Karpas-422 (cell line): ENCODE measurements at places on chromosomes 5 and 9.

DNA sequence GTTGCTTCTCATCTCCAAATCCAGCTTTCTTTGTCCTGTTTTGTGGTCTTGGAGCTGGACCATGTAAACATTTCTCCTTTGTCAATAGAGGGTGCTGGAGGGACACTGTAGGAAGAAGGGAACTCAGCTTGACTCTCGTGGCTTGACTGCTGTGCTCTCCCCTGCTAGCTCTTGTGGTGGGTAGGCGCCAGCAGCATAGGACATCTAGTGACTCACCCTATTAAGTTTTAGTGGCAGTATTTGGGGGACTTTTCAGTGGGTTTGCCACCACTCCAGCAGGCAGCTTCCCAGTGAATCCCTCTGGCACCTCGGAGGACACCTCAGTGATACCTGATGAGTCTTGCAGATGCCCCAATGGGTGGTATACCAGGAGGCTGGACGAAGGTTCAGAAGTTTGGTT is 97.8 kb downstream of the TSSK1B start:
- DNase-seq = peak; percentile 62

DNA sequence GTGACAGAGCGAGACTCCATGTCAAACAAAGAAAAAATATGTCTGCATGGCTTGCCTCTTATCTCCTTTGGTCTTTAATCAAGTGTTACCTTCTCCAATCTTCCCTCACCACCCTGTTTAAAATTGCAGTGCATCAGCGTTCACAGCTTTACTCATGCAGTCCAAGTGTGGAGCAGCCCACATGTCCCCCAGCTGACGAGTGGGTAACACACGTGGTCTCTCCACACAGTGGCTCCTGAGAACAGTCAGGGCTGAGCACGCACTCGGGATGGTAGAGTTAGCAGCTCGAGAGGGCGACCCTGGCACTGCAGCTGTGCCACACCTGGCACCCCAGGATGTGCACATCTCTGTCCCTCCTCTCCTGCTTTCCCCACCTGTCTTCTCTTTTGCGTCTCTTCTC is 25.9 kb upstream of the CFAP157 start:
- no peak for DNase-seq

- no peak for DNase-seq
Observed at GRCh38 chr5:98321361-98321760, 452.1 kb upstream of the RGMB start.

DNA sequence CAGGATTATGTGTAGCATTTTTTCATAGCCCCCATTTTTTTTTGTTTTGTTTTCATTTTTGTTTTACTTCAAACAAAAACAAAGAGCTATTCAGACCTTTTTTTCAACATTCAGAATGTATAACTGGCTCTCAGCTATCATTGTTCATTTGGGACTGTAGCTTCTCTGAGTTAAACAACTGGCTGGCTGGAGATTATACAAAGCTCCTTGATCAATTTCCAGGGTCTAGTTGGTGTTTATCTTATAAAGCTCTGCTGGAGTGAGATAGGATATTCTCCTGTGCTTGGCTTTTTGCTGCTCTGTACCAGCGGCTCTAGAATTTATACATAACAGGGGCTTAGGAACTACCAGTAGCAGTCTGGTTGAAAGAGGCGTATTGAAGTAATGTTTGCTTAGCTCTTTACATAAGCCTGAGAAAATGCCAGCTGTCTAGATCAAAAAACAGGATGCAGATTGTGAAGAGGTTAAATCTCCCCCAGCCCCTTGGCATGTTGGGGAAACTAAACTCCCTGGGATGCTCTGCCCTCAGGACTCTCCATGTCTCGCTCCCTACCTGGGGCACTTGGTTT is 15.2 kb downstream of the GARNL3 start:
- DNase-seq = no peak

GRCh38 chr9:34370970-34371880 is 5.5 kb downstream of the MYORG start:
- no peak for DNase-seq

GRCh38 chr9:1331546-1332038 is 281.4 kb downstream of the DMRT2 start:
- no peak for DNase-seq

DNA sequence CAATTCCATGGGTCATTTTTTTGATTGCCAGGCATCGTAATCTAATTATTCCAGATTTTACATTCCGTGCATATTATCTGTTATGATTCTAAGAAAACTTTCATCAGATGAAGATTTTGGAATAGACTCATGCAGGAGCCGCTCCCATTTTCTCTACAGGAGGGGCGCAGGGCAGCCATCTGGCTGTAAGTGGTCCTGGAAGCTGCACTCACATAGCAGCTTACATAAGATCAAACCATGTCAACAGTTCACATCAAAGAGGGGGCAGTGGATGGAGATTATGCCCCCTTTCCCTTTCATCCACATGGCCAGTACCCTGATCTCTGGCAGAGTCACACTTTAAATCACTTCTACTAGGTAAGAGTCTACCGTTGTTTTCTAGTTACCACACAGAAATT is 73.3 kb upstream of the PCA3 start:
- no peak for DNase-seq

GRCh38 chr5:180618829-180619562 is 27.7 kb upstream of the SCGB3A1 start:
- no peak for DNase-seq

DNA sequence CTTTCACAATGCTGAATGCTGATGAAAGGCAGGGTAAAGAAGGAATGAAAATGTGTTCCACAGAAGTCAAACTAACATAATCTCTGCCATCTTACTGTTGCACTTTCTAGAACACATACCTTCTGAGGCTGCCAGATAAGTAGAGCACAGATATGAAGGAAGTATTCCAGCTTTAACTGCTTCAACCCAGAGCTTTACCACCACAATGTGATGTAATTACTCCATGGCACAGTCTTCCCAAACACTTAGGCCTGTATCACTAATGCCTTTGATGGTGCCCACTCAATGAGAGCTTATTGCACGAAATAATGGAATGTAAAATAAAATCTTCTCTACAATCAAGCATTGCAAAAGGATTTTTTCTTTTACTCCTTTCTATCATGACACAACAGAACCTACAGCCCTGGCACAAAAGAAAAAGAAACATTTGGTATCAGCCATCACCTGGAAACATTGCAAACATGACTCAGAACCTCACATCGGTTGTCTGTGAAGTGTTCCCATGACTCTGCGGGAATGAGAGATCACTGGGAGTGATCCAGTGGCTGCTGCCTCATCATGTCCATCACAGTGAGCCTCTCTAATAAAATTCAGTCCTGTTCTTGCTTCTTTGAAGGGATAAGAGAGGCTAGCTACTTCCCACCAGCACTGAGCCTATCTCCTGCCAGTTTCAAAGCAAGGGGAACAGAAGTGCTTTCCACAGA is 385.8 kb downstream of the EFNA5 start:
- DNase-seq = no peak

DNA sequence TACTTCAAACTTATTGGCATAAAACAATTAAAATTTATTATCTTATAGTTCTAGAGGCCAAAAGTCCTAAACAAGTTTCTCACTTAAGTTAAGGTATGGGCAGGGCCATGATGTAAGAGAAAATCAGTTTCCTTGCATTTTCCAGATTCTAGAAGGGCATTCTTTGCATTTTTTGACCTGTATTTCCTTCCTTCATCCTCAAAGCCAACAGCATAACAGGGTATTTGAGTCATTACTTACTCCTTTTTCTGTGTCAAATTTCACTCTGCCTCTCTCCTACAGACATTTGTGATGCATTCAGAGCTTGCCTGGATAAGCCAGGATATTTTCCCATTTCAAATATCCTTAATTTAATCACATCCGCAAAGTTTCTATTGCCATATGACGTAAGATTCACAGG is 1499.0 kb downstream of the EFNA5 start:
- no peak for DNase-seq

GRCh38 chr5:103582364-103582763 is 19.8 kb upstream of the NUDT12 start:
- peak; percentile 66 for DNase-seq

DNA sequence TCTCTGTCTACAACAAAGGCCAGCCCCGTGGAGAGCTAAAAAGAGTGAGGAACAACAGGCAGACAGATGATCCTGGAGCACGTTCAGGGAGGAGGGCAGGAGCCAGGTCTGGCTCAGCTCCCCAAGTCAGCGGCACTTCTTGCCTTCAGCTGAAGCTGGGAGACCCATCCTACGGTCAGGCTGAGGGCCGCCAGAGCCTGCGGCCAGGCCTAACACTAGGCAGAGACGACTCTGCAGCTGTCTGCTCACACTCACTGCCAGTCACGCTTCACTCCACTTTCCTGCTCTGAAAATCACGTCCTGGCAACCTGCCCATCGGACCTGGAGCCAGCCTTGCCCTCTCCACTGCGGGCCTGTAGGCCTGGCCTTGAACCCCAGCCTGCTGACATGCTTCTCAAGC is 160.9 kb upstream of the LHFPL2 start:
- no peak for DNase-seq

DNA sequence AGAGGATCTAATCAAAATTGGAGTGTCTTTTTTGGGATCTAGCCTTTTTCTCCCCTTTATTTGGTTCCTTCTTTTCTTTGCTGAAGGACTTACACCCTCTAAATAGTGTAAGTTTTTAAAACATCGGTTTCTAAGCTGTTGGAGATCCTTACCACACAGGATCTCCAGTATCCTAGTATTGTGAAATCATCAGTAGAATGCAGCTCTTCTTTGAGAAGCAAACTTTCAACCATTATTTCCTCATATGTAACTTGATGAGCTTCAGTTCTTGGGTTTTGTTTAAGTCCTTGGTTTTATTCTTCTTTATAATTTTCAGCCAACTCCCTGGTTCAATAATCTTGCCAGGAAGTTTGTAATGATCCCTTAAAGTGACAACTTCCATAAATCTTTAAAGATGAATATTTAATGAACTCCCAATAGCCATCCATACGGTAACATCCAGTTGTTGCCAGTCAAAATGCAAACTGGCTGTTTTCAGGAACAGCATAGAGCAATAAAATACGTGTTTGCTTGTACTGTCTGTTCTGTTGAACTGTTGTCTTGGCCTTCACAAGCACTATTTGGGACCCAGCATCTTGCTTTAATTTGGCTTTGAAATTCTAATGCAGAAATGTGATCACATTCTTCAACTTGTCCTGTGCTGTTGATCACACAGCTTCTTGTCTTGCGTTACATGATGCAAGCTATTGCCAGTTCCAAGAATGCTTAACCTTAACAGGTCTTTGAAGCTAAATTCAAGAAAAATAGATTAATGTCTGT is 34.8 kb upstream of the TTC23L start:
- DNase-seq = no peak

DNA sequence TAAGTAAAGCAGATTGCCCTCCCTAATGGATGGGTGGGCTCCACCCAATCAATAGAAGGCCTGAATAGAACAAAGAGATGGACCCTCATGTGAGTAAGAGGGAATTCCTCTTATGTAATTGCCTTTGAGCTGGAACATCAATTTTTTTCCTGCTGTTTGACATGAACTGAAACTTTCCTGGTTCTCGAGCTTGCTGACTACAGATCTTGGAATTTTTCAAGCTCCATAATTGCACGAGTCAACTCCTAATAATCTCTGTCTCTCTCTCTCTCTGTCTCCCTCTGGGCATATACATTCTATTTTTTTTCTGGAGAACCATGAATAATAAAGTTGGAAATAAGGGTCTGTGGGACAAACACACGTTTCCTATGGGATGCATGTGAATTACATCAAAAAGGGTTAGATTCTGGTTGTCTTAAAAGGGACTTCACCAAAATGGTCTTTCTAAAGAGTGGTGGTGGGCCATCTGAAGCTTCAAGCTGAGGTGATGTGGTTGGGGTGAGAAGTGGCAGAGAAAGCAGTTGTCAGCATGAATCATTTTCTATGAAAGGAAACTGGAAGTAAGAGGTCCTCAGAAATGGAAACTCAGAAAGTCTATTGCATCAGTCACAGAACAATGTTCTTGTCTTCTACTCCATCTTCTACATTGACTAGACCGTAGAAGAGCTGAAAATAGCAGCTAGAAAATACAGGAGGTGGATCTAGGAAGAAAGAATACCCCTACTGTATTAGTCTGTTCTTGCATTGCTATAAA is 47.0 kb upstream of the HOMER1 start:
- no peak for DNase-seq

- DNase-seq = no peak
Observed at GRCh38 chr9:127973169-127974000, 7.4 kb downstream of the EEIG1 start.

GRCh38 chr5:180169248-180170105 is 39.5 kb downstream of the RASGEF1C start:
- DNase-seq = no peak

DNA sequence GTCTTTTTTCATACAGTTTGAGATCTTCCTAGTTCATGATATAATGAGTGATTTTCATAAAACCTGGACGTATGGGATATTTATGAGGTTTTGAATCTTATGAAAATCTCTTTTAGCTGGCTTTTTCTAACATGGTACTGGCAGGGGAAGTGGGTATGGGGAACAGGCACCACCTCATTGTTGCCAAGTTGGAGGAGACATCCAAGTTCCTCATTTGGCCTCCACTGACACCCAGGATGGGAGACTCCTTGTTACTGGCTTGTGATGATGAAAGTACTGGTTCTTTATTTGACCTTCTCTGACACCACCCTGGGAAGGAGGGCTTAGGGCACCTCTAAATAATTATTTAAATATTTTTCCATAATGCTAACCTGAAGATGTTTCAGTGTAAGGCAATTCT is 4.0 kb upstream of the TNPO1 start:
- no peak for DNase-seq

DNA sequence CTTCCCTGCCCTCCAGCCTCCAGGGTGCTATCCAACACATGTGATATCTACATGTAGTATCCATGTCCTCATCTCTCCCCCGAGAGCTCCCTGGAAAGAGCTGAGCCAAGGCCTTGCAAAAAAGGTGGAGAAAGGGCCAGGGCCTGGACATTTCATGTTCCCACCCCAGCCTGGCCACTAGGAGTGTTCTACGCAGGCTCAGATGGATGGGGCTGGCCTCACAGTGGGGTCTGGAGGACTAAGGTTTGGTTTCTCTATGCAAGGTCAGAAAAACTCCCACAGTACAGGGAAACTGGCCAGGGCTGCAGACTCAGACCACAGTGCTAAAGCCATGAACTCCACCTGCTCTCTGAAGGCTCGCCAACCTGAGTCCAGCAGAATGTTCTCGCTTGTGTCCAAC is 1.5 kb upstream of the CSF2 start:
- no peak for DNase-seq

GRCh38 chr5:151406322-151406947 is 41.0 kb upstream of the SLC36A1 start:
- DNase-seq = peak; percentile 64

DNA sequence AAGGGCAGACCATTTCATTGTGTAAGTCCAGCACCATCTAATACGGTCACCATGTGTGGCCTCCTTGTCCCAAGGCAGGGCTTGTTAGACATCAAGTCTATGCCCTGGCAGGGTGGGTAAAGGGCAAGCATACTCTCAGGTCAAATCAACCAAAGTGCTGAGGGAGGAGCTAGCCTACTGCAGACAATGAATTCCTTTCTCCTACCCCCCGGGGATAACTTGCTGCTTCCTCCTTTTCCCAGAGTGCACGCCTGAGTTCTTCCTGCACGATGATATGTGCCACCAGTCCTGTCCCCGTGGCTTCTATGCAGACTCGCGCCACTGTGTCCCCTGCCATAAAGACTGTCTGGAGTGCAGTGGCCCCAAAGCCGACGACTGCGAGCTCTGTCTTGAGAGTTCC is 71.4 kb downstream of the RFK start:
- no peak for DNase-seq

GRCh38 chr5:178859625-178860521 is at the start of gene ZNF354B:
Gene ZNF354B, plus strand, starts transcription at chr5:178859953. Its CDS starts 1,095 bp downstream, at chr5:178861048.
- DNase-seq = peak; percentile 72

- DNase-seq = no peak
Observed at GRCh38 chr5:76638479-76638878, 15.3 kb upstream of the F2RL2 start.
